ENCODE measurements at places on chromosomes 11 and 22. TPM values are rescaled to one million over a fixed set of nuclear protein-coding genes. Genes with fewer than 3 reads are reported as not detected.

Gene C1QTNF4
- total RNA-seq: not detected

- DNase-seq: peak; percentile 46
- peaks cover 44% of the 10 kb centered on the region for H3K4me1 ChIP-seq
- H3K27ac ChIP-seq: peak overlapping the region; percentile 95
- H3K27me3 ChIP-seq: no peaks in the 10 kb centered on the region
- H3K36me3 ChIP-seq: peaks cover 10% of the 10 kb centered on the region
Observed at GRCh38 chr11:76380159-76380976, 564 bp downstream of the THAP12 start.

DNA sequence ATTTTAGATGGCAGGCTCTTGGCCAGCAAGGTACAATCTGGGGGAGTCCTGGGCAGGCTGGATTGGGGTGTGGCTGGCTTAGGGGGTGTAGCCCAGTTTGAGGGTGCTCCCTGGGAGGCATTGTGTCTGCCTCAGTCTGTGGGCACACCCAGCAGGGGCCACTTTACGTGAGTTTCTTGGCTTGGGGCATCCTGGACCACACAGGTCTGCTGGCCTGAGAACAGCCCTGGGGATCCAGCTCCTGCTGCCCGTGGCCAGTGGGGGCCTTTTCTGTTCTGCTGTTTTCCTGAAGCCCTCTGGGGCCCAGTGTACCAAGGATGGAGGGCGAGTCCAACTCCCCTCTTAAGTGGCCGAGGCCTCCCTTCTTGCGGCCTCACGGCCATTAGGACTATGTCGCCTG, 71.9 kb downstream of the MPPED1 start:
- H3K36me3 ChIP-seq: no peaks in the 10 kb centered on the region
- H3K27ac ChIP-seq: no peak overlapping the region
- peaks cover 11% of the 10 kb centered on the region for H3K4me1 ChIP-seq
- no peaks in the 10 kb centered on the region for H3K27me3 ChIP-seq

GRCh38 chr11:67337257-67337656, 16.1 kb downstream of the POLD4 start:
- H3K27me3 ChIP-seq: no peaks in the 10 kb centered on the region
- H3K36me3 ChIP-seq: no peaks in the 10 kb centered on the region
- no peaks in the 10 kb centered on the region for H3K4me1 ChIP-seq
- no peak overlapping the region for H3K27ac ChIP-seq
- no peak for DNase-seq
- H3K4me3 ChIP-seq: no peak overlapping the region

DNA sequence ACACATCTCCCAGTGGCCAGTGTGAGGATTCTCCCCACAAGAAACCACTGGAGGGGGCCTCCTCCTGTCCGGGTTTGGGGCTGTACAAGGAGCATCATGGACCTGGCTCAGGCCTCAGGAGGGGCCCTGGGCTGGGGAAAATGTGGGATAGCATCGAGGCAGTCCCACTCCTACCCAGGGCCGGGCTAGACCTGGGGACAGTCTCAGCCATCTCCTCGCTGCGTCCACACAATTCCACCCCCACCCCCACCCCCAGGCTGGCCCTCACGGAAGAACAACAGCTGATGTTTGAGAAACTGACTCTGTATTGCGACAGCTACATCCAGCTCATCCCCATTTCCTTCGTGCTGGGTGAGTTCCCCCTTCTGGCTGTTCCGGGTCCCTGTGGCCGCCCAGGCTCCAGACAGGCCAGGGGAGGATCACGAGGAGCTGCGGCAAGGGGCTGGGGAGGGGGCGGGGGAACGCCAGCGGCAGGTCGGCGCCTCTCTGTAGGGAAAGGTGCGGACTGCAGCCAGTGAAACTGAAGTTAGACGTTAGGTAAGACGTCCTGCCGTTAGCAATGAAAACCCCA, 4.8 kb downstream of the BEST1 start:
- no peaks in the 10 kb centered on the region for H3K36me3 ChIP-seq
- H3K4me3 ChIP-seq: no peak overlapping the region
- peaks cover 6% of the 10 kb centered on the region for H3K4me1 ChIP-seq
- H3K27me3 ChIP-seq: peaks cover 19% of the 10 kb centered on the region
- H3K27ac ChIP-seq: no peak overlapping the region

GRCh38 chr11:6656584-6656915, 941 bp upstream of the DCHS1 start:
- H3K36me3 ChIP-seq: no peaks in the 10 kb centered on the region
- DNase-seq: no peak
- H3K27me3 ChIP-seq: peaks cover 16% of the 10 kb centered on the region
- no peaks in the 10 kb centered on the region for H3K4me1 ChIP-seq
- H3K27ac ChIP-seq: no peak overlapping the region

GRCh38 chr11:72292106-72292785, 48.3 kb upstream of the PHOX2A start:
- no peak overlapping the region for H3K27ac ChIP-seq
- DNase-seq: no peak
- H3K27me3 ChIP-seq: peaks cover 4% of the 10 kb centered on the region
- H3K36me3 ChIP-seq: no peaks in the 10 kb centered on the region
- H3K4me1 ChIP-seq: no peaks in the 10 kb centered on the region

Gene RBMXL2
- not detected for total RNA-seq

- no peak for DNase-seq
- no peak overlapping the region for H3K27ac ChIP-seq
- H3K36me3 ChIP-seq: no peaks in the 10 kb centered on the region
- H3K4me3 ChIP-seq: no peak overlapping the region
- no peaks in the 10 kb centered on the region for H3K4me1 ChIP-seq
- peaks cover 3% of the 10 kb centered on the region for H3K27me3 ChIP-seq
Observed at GRCh38 chr11:126874276-126874675, 126.3 kb downstream of the KIRREL3 start.

- H3K4me1 ChIP-seq: peaks cover 34% of the 10 kb centered on the region
- peaks cover 48% of the 10 kb centered on the region for H3K27me3 ChIP-seq
- no peak for DNase-seq
- H3K36me3 ChIP-seq: peaks cover 2% of the 10 kb centered on the region
Observed at GRCh38 chr11:18704045-18704645, 5.6 kb downstream of the TMEM86A start.

Gene MMP27
- not detected for total RNA-seq

DNA sequence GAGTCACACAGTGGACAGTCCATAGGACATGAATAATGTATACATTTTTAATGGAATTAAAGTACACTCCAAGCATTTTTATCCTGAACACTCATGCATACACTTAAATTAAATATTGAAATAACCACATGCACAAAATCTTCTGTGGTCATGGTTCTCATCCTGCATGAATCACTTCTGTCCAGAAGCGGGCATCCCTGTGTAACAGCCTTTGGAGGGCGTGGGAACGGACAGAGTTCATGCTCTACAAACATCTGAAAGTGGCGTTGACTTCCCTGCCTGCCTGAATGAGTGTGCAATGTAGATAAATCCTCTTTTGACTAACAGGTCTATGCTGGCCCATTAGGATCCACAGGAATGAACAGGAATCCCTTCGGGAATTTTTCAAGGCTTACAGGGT, 780.2 kb downstream of the BRD1 start:
- no peak overlapping the region for H3K4me3 ChIP-seq
- H3K36me3 ChIP-seq: no peaks in the 10 kb centered on the region
- H3K4me1 ChIP-seq: no peaks in the 10 kb centered on the region
- no peak for DNase-seq
- no peaks in the 10 kb centered on the region for H3K27me3 ChIP-seq
- H3K27ac ChIP-seq: no peak overlapping the region

GRCh38 chr11:62671236-62671607, 251 bp upstream of the UQCC3 start:
- H3K4me1 ChIP-seq: peaks cover 37% of the 10 kb centered on the region
- no peak for DNase-seq
- H3K27ac ChIP-seq: peak overlapping the region; percentile 98
- no peaks in the 10 kb centered on the region for H3K27me3 ChIP-seq
- H3K4me3 ChIP-seq: peak overlapping the region; percentile 97
- H3K36me3 ChIP-seq: peaks cover 21% of the 10 kb centered on the region

Gene TYR
- not detected for total RNA-seq

Gene MN1
- 0.07 TPM for total RNA-seq

- no peaks in the 10 kb centered on the region for H3K36me3 ChIP-seq
- no peak for DNase-seq
- H3K27me3 ChIP-seq: peaks cover 2% of the 10 kb centered on the region
Observed at GRCh38 chr11:19756675-19757475, 44.2 kb downstream of the NAV2 start.

DNA sequence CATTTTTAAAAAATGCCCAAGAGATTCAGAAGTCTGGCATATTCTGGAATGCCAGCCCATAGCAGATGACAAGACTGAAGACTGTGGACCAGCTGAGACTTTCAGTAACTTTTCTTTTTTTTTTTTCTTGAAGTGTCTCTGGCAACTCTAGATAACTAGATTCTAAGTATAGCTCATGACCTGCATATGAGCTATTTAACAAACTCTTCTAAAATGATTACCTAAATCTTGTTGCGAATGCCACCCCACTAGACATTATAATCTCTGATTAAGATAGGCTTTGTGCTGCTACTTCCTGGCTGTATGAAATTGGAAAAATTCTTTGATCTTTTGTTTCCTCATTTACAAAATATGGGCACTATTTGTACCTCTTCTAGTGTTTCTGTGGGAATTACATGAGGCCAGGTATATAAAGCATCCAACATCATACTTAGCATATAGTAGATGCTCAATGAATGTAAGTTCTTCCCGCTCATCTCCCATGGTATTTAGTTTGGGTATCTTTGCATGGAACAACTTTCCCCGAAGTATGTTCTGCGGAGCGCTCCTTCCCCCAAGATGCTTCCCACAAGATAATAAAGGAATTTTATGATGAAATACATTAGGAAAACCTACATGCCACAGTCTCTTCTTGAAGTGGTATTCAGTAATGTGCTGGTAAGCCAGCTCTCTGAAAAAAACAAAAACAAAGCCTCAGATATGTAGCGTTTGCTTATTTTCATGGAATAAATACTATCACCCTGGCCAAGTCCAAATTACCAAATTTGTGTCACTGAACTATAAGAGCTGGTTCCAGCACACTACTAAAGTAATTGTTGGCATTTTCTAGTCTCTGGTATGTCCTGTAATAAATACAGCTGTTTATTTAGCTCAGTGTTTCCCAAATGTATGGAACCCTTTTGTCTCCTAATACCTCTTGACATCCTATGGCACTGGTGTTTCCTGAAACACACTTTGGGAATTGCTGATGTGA, 86.8 kb upstream of the TIMP3 start:
- no peak overlapping the region for H3K27ac ChIP-seq
- H3K4me3 ChIP-seq: no peak overlapping the region
- DNase-seq: no peak
- no peaks in the 10 kb centered on the region for H3K4me1 ChIP-seq
- H3K36me3 ChIP-seq: no peaks in the 10 kb centered on the region

Gene TPBGL
- 0.34 TPM for total RNA-seq

DNA sequence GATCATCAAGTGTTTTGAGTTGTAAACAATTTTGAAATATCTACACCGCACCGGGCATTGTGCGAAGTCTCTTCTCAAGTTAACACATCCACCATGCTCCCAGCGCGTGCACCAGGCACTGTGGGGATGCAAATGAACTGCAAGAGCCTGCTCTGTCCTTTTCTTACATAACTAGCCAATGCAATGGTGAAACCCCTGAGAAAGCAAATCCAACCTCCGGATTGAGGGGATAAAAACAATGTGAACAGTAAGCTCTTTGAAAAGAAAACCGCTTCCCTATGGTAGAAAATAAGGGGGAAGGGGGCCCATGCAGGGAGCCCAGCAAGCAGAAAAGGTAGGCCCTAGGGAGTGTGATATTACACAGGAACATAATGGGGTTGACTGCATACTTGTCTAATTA, 274.9 kb upstream of the MPPED2 start:
- H3K27ac ChIP-seq: no peak overlapping the region
- H3K4me3 ChIP-seq: no peak overlapping the region
- no peaks in the 10 kb centered on the region for H3K4me1 ChIP-seq
- no peak for DNase-seq

DNA sequence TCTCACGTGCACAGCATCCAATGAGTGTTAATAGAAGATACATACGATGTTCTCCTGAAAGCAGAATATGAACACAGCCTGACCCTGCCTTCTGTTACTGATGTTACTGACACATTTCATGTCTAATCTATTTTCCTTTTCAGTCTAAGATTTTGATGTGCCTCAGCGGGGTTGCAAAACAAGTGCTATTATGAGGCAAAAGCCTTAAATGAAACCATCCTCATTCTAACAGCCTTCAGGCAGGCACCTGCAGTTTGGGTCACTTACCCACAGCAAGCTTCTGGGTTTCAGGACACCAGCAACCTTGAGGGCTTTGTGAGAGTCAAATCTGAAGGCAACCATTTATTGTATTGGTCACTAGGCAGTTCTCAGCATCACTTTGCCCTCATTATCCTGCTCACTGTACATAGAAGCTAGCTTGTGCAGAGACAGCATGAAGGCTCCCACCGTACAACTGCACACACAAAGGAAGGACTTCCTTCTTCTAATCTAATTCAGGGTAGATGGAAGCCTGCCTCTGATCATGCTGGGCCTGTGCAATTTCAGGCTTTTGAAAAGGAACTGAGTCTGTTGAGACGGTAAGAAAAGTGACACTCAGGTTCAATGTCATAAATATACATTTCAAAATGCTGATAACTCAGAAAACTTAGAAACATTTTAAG, 183.2 kb upstream of the PITPNB start:
- no peaks in the 10 kb centered on the region for H3K4me1 ChIP-seq
- no peaks in the 10 kb centered on the region for H3K36me3 ChIP-seq
- no peak overlapping the region for H3K27ac ChIP-seq

DNA sequence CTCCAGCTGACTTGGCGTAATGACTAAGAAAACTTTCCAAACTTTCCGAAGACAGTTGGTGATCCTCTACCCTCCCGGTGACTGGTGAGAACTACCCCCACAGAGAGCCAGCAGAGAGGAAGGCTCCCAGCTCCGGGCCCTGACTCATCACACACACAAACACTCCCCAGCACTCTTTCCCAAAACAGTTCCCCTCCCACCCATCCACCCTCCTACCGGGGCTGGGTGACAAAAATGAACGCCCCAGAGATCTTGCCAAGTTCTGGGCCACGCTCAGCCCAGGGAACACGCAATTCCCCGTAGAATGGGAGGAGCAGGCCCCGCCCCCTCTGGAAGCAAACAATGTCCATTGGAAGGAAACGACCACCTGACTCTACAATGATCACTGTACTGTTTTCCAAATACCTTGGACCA, 21.3 kb upstream of the JAM3 start:
- H3K4me3 ChIP-seq: no peak overlapping the region
- no peak for DNase-seq
- H3K36me3 ChIP-seq: no peaks in the 10 kb centered on the region
- peaks cover 6% of the 10 kb centered on the region for H3K4me1 ChIP-seq
- no peak overlapping the region for H3K27ac ChIP-seq

DNA sequence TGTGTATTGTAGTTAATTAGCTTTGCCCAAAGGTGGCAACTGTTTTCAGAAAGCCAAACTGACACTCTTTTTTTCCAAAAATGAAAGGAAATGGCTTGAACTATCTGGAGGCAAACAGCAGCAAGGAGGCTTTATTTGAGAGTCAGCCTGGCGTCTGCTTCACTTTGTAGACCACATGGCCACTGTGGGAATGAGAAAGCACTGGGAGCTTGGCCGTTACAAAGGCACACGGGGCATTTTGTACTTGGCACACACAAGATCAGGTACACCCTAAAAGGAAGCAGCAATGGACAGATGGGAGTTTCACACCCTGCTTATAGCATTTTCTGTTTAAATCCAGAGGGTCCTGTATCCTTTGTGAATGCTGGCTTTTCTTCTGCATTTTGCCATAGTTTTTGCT, 126.3 kb downstream of the MPPED2 start:
- no peak overlapping the region for H3K4me3 ChIP-seq
- no peak for DNase-seq
- no peaks in the 10 kb centered on the region for H3K27me3 ChIP-seq
- H3K36me3 ChIP-seq: no peaks in the 10 kb centered on the region
- H3K27ac ChIP-seq: no peak overlapping the region
- no peaks in the 10 kb centered on the region for H3K4me1 ChIP-seq

GRCh38 chr11:130779943-130780342, 136.3 kb downstream of the SNX19 start:
- H3K27me3 ChIP-seq: no peaks in the 10 kb centered on the region
- no peak for DNase-seq
- H3K4me3 ChIP-seq: no peak overlapping the region
- no peaks in the 10 kb centered on the region for H3K4me1 ChIP-seq
- H3K27ac ChIP-seq: no peak overlapping the region
- no peaks in the 10 kb centered on the region for H3K36me3 ChIP-seq

All from activated T-helper 1 cell treated with anti-CD3 and anti-CD28 coated beads, Interleukin-12 subunit alpha, Interleukin-12 subunit beta, Interleukin-2, Interleukin-4 antibody, amounts not matched to agents 30 ng/mL and 10 ng/mL and 1 ng/mL, durations not matched to agents 14 hours and 24 hours and 36 hours (primary cell).